ENCODE measurements at places on chromosomes 3 and 15.

GRCh38 chr3:56874269-56874668 is 72.5 kb upstream of the ARHGEF3 start:
- no peak for DNase-seq

- DNase-seq: no peak
Observed at GRCh38 chr3:134854254-134854653, 59.2 kb downstream of the EPHB1 start.

DNA sequence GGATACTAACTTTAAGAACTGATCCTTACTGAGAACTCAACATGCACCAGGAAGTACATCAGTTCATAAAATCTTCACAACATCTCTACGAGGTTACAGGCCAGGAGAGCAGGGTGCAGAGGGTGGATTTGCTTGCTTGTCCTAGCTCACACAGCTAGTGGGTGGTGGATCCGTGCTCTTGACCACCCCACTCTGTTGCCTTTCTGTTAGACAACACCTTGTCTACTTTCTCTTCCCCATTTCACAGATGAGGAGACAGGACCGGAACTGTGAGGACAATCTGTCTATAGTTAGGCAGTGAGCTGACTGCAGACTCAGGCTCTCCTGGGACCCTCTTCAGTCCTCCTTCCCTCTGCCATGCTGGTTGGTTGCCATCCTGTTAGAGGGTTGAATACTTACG is 221.7 kb upstream of the TLE3 start:
- DNase-seq: no peak

- DNase-seq: no peak
Observed at GRCh38 chr15:65731926-65732325, 60.2 kb downstream of the DENND4A start.

- DNase-seq: no peak
Observed at GRCh38 chr3:171283183-171283847, 176.9 kb downstream of the TNIK start.

DNA sequence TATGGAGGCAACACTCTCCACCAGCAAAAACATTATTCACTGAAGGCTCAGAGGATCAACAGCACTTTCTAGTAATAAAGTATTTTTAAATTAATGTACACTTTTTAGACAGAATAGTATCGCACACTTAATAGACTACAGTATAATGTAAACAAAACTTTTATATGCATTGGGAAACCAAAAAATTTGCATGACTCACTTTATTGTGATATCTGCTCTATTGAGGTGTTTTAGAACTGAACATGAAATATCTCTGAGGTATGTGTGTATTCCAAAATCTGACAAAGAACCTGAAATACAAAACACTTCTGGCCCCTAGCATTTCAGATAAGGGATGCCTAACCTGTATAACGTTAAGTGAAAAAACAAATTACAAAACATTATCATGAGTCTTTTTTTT is 99.7 kb downstream of the PRICKLE2 start:
- DNase-seq: no peak

- DNase-seq: peak; percentile 20
Observed at GRCh38 chr3:53081318-53081717, 35.4 kb upstream of the SFMBT1 start.

- DNase-seq: peak; percentile 77
Observed at GRCh38 chr3:147651107-147651778, 242.1 kb downstream of the ZIC1 start.

DNA sequence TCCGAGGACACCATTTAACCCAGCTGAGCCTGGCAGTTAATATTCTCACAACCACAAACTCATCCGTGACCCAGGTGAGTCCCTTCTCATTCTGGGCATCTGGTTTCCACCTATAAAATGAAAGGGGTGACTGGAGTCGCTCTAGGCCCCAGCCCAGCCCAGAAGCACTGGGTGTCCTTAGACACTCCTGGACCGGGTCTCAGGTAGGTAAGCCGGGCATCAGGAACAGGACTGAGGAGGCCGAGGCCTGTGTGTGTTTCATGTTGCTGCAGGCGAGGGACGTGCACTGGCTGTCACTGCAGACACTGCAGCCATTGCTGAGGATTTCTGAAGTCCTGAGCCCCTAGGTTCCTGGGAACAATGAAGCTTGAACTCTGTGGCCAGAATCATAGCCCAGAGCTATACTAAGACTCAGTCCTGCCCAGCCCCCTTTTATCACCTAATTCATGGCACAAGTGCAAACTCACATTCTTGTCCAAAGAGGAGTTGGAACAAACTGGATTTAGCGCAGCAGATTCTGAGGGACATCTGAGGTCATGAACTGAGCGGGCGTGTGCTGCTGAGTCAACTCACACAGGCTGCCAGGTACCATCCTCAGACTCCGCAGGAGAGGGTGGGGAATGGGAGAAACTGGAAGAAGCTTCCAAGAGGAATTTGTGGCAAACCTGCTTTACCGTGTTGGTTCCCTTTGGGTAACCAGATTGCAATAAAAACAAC is 184.9 kb downstream of the FAM43A start:
- DNase-seq: peak; percentile 84

DNA sequence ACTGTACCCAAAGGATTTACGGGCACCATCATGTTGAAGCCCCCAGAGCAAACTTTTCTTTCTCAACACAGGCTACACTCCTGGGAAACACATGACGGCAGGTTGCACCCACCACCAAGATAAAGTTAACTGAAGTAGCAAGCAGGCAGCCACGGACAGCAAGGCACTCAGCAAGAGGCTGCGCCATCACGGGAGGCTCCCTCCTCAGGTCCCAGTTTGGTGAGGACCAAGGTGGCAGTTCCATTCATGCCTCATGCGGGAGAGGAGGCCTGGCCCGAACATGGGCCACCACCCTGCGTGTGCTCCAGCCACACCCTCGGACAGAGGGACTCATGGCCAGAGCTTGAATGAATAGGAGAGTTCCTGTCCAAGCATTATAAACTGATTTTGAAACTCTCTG is 6.8 kb downstream of the ADCY5 start:
- DNase-seq: no peak

DNA sequence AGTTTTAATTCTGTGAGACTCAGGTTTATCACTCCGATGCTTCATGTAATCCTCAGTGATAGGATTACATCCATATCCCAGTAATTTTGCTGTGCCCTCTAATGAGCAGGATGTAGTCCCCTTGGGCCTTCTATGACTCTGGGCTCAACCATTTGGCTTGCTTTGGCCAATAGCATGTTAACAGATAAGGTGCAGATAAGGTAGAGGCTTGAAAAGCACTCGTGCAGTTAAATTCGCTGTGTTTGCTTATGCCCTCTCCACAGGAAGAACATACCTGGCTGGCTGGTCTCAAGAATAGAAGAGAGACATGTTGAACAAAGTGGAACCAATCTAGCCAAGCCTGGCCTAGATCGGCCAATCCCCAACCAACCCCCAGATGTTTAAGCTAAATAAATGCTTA is 20.1 kb downstream of the CCDC13 start:
- peak; percentile 29 for DNase-seq

- peak; percentile 50 for DNase-seq
Observed at GRCh38 chr3:194219826-194220410, 84.0 kb downstream of the HES1 start.

DNA sequence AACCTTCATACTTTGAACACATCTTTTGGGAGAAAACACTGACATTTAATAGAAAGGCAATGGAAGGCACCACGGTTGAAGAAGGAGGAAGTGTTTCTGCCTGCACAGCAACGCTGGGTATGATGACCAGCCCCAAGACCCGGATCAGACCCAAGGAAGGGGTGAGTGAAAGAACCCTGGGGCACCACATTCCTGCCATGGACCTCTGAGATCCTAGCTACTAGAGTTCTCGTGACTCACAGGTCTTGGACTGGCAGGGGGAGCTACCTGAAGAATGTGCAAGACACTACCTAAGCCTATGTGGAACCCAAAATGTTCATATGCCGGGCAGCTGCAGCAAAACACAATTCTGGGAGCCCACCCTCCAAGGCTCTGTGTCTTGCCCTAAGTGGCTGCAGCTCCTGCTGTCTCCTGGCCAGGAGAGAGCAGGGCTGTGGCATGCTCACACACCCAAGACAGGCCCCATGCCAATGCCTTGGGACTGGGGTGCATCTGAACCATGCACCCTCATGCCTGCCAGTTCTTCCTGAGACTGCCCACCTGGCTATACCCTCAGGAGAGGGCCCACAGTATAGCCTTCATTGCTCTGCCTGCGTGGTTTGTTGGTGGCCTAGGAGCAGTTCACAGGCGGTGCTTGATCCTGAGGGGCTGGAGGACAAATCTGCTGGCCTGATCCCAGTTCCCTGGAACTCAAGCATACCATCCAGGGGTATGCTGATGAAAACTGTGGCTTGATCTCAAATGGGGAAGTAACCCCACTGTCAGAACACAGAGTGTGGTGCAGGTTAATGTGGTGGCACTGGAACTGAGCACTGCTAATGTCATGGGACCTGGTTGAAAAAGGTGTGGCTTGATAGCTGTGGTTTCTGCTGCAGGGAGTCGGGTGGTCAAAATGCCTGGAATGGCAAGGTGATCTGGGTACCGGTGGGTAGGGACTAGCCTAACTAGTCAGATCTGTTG is 353.3 kb upstream of the ARHGEF26 start:
- DNase-seq: no peak

- DNase-seq: no peak
Observed at GRCh38 chr15:69758291-69758771, 305.7 kb downstream of the RPLP1 start.

GRCh38 chr3:152941859-152942258 is 106.9 kb downstream of the P2RY1 start:
- no peak for DNase-seq

DNA sequence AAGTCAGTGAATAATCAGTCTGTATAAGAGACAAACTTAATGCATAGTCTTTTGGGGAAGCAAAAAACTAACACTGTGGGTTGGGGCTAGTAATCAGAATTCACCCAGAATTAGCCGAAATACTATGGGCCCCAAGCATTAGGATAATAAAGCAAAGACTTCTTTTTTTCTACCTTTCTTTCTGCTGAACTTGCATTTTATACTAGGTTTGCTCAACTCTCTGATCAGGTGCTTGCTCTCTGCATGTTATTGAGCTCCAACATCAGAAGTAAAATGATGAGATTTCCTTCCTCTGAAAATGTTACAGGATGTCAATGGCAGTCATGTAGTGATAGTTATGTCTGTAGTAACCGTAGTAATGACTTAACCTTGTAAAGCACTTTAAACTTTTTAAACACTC is 216.6 kb downstream of the KCNMB2 start:
- no peak for DNase-seq

GRCh38 chr3:63150880-63151279 is 127.2 kb upstream of the SYNPR start:
- no peak for DNase-seq

GRCh38 chr3:122898298-122898697 is 103.4 kb downstream of the SLC49A4 start:
- DNase-seq: no peak

DNA sequence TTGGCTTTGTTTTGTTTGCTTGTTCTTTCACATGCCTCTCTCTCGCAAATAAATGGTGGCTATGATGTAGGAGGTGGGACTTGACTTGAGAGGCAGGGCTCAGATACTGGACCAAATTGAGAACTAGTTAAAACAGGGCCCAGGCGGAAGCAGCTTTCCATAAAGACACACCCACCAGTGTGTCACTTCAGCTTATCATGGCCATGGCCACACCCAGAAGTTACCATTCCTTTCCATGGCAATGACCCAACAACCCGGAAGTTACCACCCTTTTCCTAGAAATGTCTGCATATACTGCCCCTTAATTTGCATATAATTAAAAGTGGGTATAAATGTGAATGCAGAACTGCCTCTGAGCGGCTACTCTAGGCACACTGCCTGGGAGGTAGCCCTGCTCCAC is 62.6 kb upstream of the CNTN4 start:
- no peak for DNase-seq

- no peak for DNase-seq
Observed at GRCh38 chr3:124483915-124484470, 246.3 kb upstream of the UMPS start.

DNA sequence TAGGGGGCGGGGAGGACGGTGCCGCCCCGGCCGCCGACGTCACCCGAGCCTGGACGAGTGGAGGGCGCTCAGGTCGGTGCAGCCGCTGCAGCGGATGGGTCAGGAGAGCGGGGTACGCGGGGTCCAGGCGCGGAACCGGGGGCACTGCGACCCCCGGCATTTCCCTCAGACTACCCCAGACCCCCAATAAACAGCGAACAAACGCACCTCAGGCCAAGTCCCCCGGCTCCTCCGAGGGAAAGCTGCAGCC is 78.9 kb downstream of the IQSEC1 start:
- no peak for DNase-seq

GRCh38 chr15:96804754-96805153 is 474.3 kb downstream of the NR2F2 start:
- DNase-seq: no peak

DNA sequence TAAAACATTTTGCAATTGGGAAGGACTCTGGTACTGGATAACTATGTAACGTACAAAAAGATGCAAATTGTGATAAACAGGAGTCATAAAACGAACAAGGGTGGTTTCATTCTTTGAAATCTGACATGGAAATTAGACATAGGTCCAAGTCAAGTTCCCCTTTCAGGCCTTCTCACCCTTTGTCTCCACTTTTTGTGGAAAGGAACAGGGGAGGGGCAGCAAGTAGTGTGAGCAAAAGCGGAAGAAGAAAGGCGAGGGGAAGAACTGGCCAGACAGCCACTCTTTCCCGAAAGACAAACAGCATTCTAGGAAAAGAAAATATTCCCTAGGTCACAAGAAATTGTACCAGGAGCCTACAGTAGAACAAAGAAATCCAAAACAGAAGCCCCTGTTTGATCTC is 52.6 kb downstream of the MCF2L2 start:
- DNase-seq: no peak

- no peak for DNase-seq
Observed at GRCh38 chr15:48307586-48307985, 23.6 kb upstream of the DUT start.

DNA sequence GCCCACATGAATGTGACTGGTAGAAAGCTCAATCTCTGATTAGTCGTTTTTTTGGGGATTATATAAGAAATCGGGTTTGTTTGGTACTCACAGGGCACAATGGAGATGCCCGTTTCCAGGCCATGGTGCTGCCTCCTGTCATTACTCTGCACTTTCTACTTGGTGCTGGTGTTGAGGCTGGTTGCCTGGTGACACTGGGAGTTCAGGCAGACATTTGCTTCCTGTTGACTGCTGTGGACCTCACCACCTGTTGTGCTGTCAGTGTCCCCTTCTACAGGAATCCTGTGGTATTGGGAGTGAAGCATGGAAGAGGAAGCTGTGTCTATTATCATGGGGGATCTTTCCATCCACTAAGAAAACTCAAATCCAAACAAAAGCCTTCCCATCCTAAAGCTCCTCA is 227.2 kb upstream of the TBL1XR1 start:
- no peak for DNase-seq

DNA sequence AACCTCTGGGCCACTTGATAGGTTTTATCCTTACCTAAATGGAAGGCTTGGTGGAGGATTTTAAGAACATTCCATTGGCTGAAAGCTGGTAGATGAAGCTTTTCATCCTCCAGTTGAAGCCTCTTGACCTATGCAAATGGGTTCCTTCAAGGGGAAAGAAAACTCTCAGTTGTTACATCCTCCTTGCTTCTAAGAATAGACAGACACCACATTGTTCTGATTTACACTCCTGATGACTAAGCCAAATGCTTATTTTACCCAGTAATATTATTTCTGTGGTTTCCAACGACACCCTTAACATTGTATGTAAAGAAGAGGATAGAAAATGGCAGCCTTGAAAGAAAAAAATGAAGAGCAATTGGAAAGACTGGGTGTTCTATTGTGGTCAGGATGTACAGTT is 480.5 kb downstream of the OTOL1 start:
- DNase-seq: no peak

Measured in islet precursor cell (in vitro differentiated cells).